ENCODE measurements at places on chromosomes 4 and X.

DNA sequence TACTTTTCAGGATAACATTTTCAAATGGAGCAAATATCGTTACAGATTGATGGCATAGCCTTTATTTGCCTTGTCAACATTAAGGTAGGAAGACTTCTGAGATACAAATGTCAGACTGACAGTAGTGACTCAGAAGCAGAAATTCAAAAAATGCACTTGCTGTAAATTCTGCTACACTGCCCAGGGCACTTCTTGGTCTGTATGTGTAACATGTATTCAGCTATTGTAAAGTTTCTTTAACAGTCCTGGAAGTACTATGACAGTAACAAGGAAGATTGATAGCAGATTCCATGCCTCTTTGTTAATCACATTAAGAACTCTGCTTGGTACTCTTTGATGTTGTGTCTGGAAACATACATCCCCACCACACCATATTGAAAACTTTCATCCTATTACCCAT, 69.6 kb upstream of the PCDH18 start:
- DNase-seq = no peak

DNA sequence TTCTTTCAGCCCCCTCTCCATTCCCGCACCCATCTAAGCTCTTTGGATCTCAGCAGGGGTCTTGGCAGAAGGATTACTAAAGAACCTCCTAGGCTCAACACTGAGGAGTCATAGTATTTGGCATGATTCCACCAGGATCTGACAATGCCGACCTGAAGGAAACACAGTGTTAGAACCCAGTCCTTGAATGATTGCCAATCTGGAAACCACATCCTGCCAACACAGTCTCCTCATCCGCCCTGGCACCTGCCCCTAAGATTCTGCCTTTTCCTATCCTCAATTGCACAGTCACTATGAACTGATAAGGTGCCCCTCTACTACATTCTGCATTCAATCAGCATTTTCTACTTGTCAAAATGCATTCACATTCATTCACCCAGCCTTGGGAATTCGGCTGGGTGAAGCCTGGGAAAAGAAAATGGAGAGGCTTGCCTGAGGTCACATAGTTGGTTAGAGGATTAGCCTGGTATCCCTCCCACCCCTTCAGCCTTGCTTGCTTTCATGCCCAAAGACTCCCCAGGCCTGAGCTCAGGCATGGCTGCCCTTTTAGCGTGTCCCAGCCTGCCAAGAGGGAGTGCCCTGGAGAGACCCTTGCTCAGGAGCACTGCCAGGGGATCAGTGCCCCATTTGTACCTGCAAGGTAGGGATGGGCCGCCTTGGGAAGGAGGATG, 2.2 kb upstream of the CLDN2 start:
- peak; percentile 56 for DNase-seq

DNA sequence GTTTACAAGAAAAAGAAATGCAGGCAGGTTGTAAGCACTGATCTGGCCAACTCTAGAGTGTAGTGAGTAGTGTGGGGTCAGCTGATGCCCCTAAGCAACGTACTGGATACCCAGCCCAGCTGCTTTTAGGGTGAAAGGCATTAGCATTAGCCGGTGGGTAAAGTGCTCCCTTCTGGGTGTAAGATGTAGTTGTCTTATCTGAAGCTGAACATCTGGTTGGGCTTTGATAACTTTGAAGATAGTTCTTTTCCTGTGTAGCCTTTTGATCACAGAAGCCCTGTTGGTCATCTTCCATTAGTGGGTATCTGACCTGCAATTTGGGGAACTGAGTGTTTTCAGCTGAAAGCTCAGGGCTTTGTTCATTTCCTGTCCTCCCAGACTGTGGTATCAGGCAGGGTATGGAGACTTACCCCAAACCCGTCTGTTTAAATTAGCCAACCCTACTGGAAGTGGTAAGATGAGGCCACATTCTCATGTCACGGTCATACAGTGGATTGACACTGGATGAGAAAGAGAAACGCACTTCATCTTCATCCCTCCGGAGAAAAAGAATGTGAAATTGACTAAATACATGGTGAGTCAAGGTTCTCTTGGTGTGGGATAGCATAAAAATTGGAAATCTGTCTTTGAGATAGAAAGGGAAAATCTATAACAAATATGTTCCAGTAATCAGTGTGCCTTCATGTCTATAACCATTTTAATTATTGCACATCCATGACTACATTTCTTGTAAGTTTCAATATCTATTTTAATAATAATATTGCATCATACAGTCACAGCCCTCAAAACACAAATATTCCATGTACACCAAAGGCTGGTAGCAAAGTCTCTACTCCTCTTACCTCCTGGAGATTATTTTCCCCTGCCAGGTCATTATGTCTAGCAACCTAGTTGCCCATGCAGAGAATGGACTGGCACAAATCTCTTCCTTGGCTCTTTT, 8.7 kb downstream of the RHOH start:
- DNase-seq = no peak

GRCh38 chr4:13137390-13137789, 346.8 kb downstream of the RAB28 start:
- no peak for DNase-seq

GRCh38 chr4:175637762-175638161, 174.3 kb downstream of the GPM6A start:
- DNase-seq = no peak

GRCh38 chr4:95548738-95549245, at the start of gene UNC5C:
TSS of gene UNC5C (minus strand) at chr4:95548973.
- no peak for DNase-seq

- no peak for DNase-seq
Observed at GRCh38 chr4:29243851-29244250, 1476.3 kb upstream of the PCDH7 start.

GRCh38 chrX:109040057-109040456, 303.7 kb upstream of the IRS4 start:
- DNase-seq = no peak

DNA sequence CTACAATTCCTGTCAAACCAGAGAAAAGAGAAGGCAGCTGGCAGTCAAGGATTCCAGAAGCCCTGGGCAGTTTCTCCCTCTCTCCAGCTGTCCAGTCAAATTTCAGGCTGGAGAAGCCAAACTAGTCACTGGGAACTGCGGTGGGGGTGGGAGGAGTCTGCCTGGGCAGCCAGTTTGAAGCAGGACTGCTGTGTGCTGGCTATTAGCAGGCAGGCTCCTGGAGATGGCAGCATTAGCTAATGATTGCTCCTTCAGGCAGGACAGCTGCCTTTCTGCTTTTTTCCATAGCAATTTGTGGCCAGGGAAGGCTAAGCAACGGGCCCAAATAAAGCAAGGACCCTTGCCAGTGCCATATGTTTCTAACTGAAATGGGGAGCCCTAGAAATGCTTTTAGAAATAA, 44.7 kb upstream of the FGF13 start:
- peak; percentile 46 for DNase-seq

GRCh38 chrX:17917945-17918577, 57.0 kb upstream of the RAI2 start:
- DNase-seq = no peak

DNA sequence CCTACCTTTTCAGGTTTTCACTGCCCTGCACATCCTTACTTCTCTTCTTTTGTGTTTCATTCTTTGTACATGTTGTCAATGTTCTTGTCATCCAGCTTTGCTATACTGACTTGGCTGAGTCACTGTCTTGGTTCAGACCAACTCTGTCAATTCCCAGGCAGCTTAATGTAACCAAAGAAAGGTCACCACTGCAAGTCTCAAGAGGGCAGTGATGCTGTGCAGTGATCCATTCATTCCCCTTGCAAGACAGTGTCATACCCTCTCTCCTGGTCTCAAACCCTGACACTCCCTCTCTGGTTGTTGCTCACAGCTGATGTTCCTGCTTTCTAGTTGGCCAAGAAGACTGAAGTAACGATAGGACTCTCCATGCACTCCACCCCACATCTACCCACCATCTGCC, 17.5 kb downstream of the RAB39B start:
- DNase-seq = no peak

DNA sequence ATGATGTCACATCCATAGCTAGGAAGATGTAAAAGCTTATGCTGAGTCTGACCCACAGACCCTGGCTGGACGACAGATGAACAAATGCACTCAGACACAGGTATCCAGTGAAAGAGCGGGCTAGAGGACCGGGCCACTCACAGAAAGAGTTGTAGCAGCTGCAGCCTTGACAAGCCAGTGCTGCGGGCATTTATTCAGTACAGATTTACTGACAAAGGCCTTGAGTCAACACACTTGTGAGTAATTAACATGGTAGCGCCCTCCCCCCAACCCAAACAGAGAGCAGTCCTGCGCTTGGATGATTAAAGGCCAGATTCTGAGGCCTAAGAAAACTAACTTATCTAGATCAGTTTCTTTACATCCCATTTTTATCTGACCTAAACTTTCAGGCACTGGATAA, 244.6 kb downstream of the SPANXN4 start:
- DNase-seq = no peak

GRCh38 chr4:89324671-89325070, 17.1 kb upstream of the GPRIN3 start:
- peak; percentile 25 for DNase-seq

GRCh38 chrX:64536736-64537135, 141.5 kb upstream of the MTMR8 start:
- DNase-seq = no peak

GRCh38 chrX:131745942-131746489, 202.1 kb downstream of the OR13H1 start:
- DNase-seq = no peak

GRCh38 chrX:79572566-79572965, 205.4 kb upstream of the ITM2A start:
- DNase-seq = no peak

GRCh38 chr4:48781968-48782367, 1.9 kb upstream of the FRYL start:
- DNase-seq = no peak

GRCh38 chr4:61773655-61774245, 573.6 kb downstream of the ADGRL3 start:
- DNase-seq = no peak

GRCh38 chr4:135553213-135553612, 1351.6 kb upstream of the PABPC4L start:
- no peak for DNase-seq

All from HCEC 1CT (cell line).